AG04450 (cell line): ENCODE measurements at places on chromosomes 6 and 20.

DNA sequence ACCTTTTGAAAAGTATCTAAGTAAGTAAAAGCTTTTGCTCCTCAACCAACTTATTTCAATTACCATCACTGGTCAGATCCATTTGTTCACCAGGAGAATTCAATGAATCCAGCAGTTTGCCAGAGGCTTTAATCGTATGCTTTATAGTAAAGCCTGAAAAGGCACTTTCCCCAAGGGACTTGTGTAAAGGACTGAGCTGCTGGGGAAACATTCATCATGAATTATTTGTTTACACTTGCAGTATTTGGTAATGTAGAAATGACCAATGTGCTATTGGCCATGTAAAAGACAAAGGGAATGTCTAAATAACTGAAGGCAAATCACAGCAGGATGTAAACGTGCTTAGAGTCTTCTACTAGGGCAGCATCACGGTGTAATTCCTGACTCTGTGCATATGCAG lies 471.4 kb downstream of the ADGRB3 start:
- no peak for DNase-seq

- no peak for DNase-seq
Measured at GRCh38 chr6:163754866-163755265, 340.3 kb downstream of the QKI start.

DNA sequence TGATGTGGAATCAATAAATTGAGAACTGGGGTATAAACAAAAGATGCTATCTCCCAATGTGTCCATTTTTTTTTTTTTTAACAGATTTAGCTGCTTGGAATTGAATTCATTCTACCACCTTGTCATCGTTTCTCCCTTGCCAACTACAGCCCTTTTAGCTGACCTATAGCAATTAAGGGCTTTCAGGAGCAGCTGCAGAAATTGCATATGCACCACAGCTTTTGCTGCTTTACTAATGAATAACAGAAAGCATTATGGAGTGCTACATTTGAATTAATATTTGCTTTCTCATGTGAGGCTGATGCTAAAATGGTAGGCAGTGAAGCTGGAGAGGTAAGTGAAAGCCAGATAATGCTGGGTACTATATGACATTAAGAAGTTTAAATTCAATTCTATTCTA lies 5.7 kb downstream of the SESN1 start:
- no peak for DNase-seq

GRCh38 chr6:150354754-150355571 lies 13.8 kb upstream of the IYD start:
- no peak for DNase-seq

DNA sequence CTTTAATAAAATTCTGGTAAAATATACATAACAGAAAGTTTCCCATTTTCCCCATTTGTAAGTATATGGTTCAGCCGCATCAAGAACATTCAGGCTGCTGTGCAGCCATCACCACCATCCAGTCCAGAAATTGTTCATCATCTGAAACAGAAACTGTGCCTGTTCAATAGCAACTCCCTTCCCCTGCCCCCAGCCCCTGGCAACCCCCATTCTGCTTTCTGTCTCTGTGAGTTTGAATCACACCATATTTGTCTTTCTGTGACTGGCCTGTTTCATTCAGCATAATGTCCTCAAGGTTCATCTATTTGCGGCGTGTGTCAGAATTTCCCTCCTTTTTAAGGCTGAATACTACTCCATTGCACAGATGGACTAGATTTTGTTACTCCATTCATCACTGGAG lies 19.1 kb downstream of the VSTM2L start:
- no peak for DNase-seq

DNA sequence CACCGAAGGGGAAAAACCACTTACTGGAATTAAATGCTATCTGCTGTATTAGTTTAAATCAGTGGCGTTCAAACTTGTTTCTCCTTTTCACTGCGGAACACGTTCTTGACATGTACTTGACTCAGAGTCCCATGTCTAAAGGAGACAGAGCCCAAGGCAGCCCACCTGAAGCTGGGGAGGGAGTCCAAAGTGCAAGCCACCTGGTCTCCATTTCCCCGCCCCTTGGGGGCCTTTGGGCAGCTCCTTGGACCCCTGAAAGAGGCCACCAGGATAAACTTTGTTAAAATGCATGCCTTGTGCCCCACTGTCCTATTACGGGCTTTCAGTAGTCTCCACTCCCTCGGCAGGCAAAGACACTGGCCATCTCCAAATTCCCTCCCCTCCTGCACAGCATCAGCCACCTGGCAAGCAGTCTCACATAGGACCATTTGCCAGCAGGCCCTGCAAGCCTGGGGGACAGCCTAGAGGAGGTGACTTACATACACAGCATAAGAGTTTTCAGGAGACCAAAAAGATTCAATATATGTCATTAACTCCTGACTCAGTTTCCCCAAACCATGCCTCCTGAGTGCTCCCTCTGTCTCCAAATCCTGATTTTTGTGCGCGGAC lies 6.7 kb downstream of the PCK1 start:
- no peak for DNase-seq

DNA sequence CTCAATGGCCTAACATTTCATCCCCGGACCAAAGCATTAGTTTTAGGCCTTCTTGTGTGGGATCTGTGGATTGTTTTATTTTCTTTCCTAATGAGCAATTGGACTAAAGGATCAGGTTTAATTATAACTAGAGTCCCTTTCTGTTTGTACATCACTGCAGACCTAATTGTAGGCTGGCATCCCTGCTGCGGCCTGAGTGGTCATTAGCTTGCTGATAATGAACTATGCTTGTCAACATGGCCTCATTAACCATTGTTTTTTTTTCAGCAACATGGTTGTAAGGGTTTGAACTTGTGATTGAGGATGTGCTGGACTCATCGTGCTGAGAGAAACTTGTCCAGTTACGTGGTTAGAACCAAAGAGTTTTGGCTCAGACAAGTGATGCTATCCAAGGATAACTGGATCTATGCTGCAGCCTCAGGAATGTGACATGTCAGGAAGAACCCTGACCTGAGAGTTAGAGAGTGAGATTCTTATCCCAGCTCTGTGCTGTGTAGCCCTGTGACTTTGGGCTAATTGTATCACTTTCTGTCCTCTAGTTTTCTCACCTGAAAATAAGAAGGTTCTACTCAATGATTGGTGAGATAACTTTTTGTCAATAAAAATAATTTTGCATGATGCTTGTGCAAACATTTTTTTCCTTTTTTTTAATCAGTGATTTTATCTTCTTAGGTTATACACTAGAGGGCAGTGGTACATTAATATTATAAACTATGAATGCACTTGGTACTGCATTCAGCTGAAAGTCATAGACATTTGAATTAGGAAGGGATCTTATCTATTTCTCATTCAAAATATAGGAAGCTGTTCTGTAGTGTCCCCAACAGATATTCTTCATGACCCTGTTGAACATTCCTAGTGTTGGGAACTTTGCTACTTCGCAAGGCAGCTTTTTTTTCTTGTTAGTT lies 140.9 kb downstream of the RNF144B start:
- no peak for DNase-seq

- DNase-seq, result no peak
Measured at GRCh38 chr6:165985806-165986299, 181.8 kb downstream of the TBXT start.

DNA sequence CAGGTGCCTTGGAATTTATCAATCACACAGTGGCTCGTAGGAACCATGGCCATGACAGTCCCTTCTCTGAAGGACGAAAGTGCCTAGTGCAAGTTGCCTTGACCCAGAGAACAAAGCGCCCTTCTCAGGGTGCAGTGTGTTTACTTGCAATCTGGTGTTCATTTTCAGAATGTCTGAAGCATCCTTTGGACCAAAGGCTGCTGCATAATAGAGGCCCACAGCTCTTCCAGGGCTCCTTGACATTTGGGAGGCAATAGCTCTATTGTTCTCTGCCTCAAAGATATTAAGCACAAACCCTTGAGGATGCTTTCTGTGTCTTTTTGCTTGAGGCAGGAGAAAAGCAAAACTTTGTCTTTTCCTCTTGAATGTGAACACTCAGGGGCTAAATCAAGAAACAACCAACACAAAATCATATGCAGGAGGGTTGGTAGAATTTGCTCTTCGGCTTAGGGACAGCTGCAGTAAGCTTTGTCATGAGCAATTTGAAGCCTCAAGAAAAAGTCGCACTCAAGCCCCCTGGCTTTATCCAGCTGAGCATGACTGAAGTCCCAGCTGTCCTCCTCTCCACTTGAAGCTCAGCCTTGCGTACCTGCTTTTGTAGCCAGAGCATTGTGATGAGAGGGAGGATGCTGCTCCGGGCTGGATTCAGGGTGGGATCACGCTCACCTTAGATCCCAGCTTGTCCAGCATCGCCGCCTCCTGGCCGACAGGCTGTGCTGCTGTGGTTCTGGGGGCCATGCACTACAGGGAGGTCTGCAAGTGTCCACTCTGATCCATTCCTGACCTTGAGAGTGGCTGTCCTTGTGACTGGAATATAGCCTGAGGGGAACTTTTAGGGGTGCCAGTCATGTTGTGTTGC lies 495.4 kb downstream of the CDH26 start:
- no peak for DNase-seq

DNA sequence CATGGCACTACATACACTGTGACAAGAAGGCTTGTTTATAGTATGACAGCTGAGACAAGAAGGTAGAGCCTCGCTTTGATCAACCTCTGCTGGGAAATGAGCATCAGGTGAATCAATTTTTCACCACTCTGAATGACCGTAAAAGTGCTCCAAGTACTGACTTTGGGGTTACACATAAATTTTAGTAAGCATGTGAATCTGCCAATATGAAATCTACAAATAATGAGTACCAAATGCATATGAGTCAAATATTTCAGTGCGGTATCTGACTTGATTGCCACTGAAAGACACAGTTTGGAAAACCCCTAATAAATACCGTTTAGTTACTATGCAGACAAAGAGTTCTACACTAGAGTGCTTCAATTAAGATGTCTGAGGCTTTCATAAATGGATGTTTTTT lies 77.8 kb downstream of the ATG5 start:
- DNase-seq, result no peak

GRCh38 chr6:159398633-159399032 lies 229.4 kb downstream of the FNDC1 start:
- DNase-seq, result no peak

DNA sequence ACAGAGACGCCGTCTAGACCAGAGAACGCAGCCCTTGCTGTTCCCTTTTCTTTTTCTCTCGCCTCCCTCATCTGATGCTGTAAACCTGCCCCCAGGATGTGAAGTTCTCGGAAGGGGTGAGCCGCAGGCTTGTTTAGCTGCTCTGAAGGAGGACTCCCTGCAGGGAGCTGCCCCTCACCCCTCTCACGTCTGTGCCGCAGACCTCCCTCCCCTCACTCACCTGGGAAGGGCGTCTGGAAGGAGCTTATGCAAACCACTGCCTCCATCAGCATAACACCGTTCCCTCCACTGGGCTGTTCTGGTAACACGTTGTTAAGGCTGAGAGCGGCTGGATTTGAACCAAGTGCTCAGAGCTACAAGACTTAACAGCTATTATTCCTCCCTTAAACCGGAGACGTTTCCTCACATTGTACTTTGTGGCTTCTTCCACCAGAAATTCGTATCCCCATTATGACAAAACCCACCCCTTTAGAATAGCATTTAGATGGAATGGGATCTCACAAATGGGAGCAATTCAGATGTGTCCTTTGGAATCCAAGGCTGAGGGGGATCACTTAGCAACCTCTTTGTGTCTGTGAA lies 99.8 kb downstream of the SMOC2 start:
- no peak for DNase-seq

DNA sequence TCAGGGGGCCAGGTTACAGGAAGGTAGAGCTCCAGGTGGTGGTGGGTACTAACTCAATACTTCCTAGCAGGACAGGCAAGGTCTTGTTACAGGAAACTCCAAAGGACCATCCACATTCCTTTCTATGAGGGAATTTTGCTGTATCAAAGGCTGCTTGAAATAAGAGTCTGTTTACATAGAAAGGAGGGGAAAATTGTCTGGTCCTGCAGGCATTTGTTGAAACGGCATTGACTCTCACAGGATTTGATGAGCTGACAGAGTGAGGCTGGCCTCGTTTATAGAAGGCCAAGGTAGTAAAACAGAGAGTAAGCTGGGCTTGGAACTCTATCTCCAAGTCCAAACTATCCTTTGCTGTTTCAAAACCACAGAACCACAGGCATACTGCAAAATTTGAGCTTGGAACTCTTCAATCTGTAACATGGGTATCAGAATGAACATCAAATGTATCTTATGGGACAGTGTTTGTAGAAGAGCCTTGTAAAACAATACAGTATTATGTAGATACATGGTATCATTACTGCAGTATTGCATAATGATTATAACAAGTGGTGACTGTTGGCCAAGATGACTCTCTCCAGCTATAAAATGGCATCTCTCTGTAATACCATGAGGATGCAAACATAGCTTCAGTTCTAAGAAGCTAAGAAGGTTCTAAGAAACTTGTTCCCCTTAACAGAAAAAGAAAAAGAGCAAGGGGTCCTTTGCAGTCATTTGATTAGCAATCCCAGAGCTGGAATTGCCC lies 61.5 kb downstream of the TRAM2 start:
- DNase-seq, result no peak

- DNase-seq, result no peak
Measured at GRCh38 chr6:148272597-148272996, 70.0 kb upstream of the SASH1 start.

DNA sequence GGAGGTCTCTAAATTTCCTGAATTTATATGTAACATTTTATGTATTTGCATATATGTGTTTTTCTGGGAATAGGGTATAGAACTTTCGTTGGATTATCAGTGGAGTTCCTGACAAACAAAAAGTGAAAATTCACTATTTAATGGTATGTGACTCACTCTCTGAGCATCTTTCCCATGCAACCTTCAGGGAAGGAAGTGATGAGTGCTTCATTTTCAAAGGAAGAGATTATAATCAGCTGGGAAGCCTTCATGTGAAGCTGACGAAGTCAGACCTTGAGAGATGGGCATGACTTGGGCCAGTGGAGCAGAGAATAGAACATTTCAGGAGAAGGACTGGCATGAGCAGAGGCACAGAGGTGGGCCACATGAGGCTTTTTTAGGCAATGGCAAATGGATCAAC lies 72.7 kb downstream of the FAXC start:
- DNase-seq, result no peak

DNA sequence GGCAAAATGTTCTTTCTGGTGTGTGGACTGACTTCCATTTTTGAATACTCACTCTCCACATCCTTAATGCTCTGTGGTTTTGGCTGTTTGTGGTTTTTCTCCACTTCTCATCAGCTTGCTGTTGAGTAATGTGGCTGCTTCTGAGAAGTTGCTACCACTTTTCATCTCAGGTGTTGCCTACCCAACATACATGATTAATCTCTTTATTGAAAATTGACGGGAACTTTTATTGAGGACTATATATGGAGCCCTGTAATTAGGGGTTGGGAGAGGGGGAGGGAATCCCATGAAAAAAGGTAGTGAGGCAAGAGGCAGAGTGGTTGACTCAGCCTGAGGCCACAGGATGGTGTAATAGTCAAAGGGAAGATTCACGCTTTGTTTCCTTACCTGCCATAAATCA lies 17.6 kb downstream of the IL22RA2 start:
- no peak for DNase-seq

DNA sequence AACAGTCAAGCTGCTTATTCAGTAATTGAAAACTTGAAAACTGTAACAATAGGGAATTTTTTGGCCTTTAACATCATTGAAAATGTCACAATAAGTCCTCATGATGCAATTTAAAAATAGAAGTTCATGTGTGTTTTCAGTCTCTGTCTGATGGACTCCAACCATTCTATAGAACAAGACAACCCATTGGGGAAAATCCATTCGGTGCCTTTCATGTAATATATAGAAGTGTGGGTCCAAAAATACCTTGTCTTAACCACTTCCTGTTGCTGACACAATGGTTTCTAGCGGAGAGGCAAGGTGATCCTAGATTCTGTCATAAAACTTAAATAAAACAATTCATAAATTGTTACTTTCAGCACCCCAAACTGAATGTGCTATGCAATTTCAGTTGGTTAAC lies 1131.3 kb upstream of the MAP3K7 start:
- DNase-seq, result no peak

- DNase-seq, result no peak
Measured at GRCh38 chr20:16808796-16809195, 60.6 kb downstream of the OTOR start.
